ENCODE measurements at places on chromosomes 6 and 20. TPM values are rescaled to one million over a fixed set of nuclear protein-coding genes. Genes with fewer than 3 reads are reported as not detected.
A peak's percentile ranks its signal among the peaks of the same experiment; 100 is the strongest.

Gene ID4
- total RNA-seq = 16.3 TPM

- no peak for DNase-seq
Observed at GRCh38 chr6:152089992-152090391, 282.5 kb downstream of the ESR1 start.

Gene SNRNP48
- total RNA-seq = 6.4 TPM

- no peak for DNase-seq
Observed at GRCh38 chr20:10314198-10314597, 95.6 kb downstream of the SNAP25 start.

Gene DYNLT2
- 1.4 TPM for total RNA-seq

Gene SEMG1
- total RNA-seq = not detected

DNA sequence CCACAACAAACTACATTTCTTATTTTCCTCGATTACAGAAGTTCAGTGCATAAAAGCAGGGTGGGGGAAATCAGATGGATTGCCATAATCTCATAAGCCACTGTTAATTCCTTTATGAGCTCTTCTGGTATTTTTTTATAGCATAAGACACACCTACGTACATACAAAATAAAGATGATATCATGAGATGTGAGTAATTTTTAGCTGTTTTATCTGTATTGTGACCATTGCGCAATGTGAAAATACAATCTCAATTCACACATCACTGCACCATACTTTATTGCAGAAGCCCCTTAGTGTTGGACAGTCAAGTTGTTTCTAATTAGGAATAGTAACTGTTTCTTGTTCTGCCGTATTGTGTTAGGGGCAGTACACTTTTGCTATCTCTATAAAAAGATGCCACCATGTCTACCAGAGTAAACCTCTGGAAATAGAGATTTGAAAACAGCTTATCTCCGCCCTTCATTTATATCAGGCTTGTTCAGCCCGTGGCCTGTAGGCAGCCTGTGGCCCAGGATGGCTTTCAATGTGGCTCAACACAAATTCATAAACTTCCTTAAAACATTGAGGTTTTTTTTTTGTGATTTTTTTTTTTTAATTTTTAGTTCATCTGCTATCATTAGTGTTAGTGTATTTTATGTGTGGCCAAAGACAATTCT lies 90.4 kb downstream of the FARS2 start:
- DNase-seq = no peak

DNA sequence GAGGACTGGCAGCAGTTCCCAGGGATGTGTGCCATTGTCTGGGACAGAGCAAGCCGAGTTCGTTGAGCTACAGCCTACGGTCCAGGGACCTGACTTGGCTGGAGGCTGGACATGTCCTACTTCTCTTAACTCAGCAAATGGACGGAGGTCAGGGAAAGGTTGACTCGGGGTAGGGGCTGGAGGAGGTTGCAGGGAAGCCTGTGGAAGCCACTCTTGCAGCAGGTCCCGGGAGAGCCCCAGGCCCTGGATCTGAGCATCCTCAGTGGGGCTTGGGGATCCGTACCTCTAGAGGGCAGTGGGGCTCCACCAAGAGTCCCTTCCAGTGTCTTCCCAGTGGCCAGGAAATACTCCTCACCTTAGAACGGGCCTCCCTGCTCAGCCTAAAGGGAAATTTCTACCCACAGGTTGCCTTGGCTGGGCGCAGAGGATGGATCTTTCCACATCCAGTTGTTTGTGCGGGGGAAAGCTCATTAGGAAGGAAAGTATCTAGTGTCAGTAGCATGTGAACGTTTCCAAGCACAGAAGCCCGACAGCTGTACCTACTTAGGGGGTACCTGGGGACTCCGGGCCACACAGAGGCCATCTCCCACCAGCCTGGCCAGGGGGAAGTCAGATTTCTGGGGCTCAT lies 170.2 kb downstream of the NFATC2 start:
- no peak for DNase-seq

DNA sequence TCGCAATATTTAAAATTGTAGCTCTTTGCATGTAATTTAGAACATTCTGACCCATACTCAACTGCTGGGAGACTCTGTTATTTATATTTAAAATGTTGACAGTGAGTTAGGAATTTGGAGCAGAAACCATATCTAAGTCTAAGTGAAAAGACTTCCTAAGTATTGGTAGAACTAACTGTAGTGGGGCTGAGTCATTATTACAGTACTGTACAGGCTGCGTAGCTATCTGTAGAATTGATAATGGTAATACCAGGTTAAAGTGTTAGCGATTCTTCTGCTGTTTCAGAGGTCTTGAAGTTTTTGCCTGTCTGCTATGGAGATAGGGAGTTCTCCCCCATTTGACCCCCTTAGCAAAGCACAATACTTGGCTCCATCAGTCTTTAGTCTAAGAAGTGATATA lies 3.6 kb downstream of the TOP1 start:
- DNase-seq = no peak

GRCh38 chr6:6315660-6316059 lies 4.8 kb downstream of the F13A1 start:
- DNase-seq = peak; percentile 9

DNA sequence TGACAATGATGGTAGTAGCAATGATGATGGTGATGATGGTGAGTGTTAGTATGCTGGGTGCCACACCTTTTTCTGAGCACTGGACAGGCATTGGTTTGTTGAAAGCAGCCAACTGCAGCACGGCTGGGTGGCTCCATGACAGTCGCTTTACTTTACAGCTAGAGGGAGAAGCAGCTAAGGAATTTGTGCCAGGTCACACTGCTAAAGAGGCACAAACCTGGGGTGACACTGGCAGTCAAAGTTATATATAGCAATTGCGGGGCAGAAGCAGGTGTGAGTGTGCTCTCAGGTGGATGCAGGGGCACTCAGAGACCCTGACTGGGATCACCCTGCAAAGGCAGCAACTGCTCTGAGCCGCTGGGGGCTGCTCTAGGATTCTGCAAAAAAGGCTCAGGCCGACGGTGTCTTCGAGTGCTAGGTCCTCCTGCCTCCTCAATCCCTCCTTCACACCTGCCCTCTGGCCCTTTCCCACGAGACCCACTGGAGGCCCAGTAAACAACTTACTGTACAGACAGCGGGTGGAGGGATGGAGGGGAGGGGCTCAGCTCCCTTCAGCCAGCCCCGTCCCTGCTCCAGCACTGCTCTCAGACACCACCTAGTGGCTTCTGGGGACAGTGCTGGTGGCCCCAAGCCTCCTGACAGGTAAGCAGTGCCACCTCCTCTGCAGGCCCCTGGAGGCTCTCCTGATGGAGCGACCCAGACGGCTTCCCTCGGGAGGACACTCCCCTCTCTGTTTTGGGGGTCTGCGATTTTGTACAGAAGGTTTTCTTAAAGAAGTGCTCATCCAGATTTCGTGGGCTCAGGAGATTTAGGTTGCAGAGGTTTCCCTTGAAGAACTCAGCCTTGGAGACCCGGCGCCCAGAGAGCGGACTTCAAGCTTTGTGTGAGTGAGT lies 4.4 kb upstream of the RPS21 start:
- DNase-seq = no peak

GRCh38 chr6:92708270-92708669 lies 711.1 kb downstream of the EPHA7 start:
- no peak for DNase-seq
